Esophagus squamous epithelium (tissue), 5 donors: ENCODE measurements at places on chromosomes 2 and 18.

GRCh38 chr2:216404010-216404618 is 8.2 kb upstream of the SMARCAL1 start:
- no peak for DNase-seq

- DNase-seq = no peak
Observed at GRCh38 chr2:46985512-46985911, 69.9 kb upstream of the MCFD2 start.

- no peak for DNase-seq
Observed at GRCh38 chr18:45565280-45565970, 49.9 kb upstream of the SLC14A2 start.

DNA sequence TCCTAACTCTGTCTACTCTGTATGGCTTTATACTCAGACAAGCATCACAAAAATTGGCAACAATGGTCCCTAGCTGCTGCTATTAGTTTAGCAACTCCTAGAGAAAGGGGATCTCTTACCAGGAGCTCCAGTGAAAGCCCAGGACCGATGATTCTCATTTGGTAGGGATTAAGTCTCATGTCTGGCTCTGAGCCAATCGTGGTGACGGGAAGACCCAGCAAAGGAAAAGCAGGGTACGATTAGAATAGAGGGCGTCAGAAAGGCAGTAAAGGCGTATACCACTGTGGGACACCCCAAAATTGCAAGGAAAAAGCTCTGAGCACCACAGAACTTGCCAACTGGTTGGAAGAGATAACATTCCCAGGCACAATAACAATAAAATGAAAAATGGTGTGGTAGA is 129.5 kb downstream of the MTCL1 start:
- no peak for DNase-seq

GRCh38 chr18:38009320-38009719 is 443.7 kb upstream of the CELF4 start:
- no peak for DNase-seq

DNA sequence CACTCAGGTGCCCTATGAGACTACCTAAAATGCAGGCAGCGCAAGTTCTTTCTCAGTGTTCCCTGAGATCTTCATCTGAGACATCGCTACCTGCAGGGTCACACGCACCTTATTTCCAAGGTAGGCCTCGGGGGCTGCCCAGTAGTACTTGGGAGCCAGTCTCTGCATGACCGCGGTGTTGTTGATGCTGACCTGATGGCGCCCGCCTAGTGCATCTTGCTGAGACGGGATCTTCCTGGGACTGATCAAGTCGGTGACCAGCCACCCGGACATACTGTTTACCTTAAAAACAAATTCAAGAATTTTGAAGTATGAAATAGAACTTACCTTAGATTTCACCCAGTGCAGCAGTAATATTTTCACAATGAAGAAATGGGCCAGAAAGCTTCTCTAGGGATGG is 80.1 kb downstream of the LAMA1 start:
- no peak for DNase-seq

- no peak for DNase-seq
Observed at GRCh38 chr2:158967114-158967730, 1.2 kb upstream of the TANC1 start.

- no peak for DNase-seq
Observed at GRCh38 chr2:191302459-191303139, 57.4 kb downstream of the MYO1B start.

- no peak for DNase-seq
Observed at GRCh38 chr2:158745067-158745865, 49.9 kb upstream of the DAPL1 start.
